RWPE1 (cell line): ENCODE measurements at places on chromosomes 2 and 18.

- no peak for DNase-seq
These were observed 58.1 kb downstream of the CYP26B1 start for GRCh38 chr2:72089537-72089936.

- DNase-seq, result no peak
These were observed 192.1 kb downstream of the OTX1 start for GRCh38 chr2:63242747-63243146.

- DNase-seq, result no peak
These were observed 27.5 kb upstream of the MCFD2 start for GRCh38 chr2:46942891-46943626.

GRCh38 chr2:25822190-25823117 is 55.8 kb downstream of the ASXL2 start:
- DNase-seq, result no peak

DNA sequence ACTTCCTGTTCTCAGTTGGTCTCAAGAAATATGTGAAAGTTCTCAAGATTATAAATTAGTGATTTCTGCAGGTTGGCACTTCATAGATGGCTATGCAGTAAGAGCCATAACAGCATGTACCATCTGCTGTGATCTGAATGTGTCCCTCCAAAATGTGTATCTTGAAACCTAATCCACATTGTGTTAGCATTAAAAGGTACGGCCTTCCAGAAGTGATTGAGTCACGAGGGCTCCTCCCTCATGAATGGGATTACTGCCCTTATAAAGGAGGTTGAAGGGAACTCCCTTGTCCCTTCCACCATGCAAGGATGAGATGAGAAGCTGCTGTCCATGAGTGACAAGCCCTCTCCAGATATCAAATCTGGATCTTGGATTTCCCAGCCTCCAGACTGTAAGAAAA is 45.0 kb downstream of the METTL4 start:
- no peak for DNase-seq

DNA sequence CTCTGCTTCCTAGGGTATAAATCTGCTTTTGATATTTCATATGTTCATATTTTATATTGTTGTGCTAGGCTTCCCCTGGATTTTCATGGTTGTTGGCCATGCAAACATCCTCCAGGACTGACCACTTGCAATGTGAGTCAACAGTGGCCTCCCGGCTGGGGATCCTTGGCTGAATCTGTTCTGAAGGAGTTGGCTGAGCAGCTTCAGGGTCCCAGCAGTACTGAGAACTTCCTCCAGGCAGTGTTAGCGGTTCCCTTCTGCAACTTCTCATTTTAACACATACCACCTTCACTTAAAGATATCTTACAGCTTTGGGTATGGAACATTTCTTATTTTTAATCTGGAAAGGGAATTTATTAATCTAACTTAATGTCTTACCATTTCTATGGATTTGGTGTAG is 122.1 kb downstream of the DTNB start:
- no peak for DNase-seq

DNA sequence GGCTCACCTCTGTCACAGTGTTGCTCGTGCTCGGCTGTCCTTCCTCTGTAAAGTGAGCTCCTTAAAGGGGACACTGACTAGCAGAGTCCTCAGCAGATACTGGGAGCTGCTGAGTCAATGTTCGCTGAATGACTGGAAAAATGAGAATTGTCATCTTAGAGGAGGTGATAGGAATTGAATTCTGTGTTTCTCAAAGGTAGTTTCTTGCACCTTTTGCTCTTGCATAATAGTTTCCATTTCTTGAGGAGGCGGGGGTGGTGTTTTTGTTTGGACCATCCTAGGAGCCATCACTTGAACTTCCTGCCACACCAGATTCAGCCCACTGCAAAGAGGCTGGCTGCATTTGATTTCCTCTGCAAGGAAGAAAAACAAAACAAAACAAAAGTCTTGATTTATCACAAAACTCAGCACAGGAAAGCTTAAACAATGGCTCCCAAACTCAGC is 11.4 kb upstream of the RFX8 start:
- DNase-seq, result no peak

DNA sequence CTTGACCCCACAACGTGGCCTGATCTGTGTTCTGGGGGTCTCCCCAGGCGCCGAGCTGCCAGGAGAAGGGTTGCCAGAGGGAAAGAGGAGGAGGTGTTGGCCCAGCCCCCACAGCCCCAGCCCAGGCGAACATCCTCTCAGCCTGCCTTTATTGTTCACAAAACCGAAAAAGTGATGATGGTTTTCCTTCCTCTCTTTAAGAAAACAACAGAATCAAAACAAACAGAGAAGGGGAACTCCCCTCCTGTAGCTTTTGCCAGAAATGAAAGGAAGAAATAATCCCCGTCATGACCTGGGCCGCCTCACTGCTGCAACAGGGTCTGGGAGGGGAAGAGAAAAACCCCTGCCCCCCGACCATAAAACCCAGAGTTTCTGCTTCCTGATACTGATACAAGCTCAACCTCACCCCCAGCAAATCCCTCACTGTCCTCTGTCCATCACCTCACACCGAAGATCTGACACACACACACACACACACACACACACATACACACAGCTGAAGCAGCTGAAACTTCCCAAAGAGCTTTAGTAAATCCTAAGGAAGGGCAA is 52.0 kb downstream of the ZFP36L2 start:
- no peak for DNase-seq
